ENCODE measurements at places on chromosomes 4 and X. TPM values are rescaled to one million over a fixed set of nuclear protein-coding genes. Genes with fewer than 3 reads are reported as not detected.

DNA sequence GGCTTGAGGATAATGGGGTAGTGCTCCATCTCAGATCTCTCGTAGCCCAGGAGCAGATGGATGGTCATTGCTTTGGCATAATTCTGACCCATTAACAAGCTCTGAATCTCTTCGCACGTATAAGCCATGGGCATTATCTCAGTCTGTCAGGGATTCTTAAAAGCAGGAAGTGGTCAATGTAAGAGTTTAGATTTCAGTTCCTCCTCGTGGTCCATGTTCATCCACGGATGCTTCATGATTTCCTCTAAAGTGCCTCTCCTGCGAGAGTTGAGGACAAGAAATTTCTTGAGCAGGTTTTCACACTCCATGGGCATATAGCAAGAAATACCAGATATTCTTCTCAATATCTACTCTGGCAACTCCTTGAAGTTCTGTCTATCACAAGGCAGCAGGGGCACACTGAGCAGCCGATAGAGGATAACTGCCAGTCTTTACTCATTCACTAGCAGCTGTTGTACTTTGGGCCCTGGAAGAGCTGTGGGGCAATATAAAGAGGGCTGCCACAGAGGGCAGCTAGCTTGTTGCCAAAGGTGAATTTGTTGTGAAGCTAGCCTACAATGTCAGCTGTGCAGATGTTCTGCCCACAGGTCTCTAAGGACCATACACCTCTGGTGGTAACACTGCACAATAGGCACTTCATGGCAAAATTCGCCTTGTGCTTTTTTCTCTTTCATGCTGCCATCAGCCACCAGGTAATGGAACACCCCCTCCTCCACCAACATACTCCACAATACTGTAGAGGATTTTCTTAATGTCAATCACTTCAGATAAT lies 52.0 kb upstream of the WDR17 start:
- no peak overlapping the region for H3K4me3 ChIP-seq
- no peaks in the 10 kb centered on the region for H3K4me1 ChIP-seq
- DNase-seq, result no peak

The GC gene
- not detected for total RNA-seq

The MAML3 gene
- 3.7 TPM for total RNA-seq

The MAGEA4 gene
- not detected for total RNA-seq

DNA sequence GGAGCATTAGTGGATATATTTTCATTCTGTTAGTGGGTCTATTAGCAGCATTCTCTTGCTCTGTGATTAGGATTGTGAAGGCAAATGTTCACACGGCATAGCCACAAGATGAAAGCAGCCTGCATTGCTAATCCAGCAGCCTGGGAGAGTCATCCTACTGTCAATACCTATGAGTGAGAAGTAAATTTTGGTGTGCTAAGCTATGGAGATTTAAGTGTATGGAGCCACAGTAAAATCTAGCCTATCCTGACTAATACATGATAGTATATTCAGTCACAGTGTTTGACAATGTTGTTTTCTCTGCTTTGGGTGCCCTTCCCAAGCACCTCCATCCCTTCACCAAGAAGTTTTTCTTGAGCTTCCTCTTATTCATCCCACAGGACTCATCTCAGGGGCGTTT lies 47.2 kb upstream of the TMPRSS11F start:
- H3K27me3 ChIP-seq, result no peaks in the 10 kb centered on the region
- DNase-seq, result no peak
- no peak overlapping the region for H3K27ac ChIP-seq
- no peaks in the 10 kb centered on the region for H3K36me3 ChIP-seq
- H3K4me3 ChIP-seq, result no peak overlapping the region
- no peaks in the 10 kb centered on the region for H3K4me1 ChIP-seq

The ASB9 gene
- total RNA-seq, result not detected

DNA sequence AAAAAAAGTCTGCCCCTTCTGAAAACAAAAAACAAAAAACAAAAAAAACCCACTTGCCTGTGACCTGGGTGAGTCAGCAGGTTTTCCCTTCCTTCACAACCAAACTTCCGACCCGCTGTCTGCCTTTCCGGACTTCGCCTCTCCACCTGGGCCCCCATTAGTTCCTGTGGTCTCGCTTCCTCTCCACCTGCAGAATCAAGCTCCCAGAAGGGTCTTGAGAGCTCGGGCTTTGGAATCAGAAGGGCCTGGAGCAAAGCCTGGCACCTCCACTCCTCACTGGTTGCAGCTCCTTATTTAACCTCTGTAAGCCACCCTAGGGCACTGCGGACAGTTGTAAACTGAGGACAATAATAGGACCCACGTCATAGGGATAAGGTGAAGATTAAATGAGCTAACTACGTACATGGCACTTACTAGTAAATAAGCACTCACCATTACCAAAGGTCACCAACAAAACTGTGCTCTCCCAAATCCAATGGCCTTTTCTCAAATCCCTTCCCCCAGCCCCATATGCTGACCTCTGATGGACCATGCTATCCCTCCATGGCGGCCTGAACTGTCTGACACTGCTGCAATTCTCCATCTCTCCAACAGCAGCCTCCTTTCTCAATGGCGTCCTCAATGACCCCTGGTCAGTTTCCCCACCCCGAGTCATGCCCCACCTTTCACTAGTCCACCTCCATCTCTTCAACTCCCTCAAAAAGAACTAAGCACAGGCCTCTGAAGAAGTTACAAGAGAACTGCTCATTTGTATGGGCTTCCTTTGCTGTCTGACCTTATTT lies 64.2 kb downstream of the IRF2 start:
- H3K27me3 ChIP-seq, result no peaks in the 10 kb centered on the region
- H3K27ac ChIP-seq, result peak overlapping the region; percentile 19
- peaks cover 40% of the 10 kb centered on the region for H3K36me3 ChIP-seq
- H3K4me3 ChIP-seq, result no peak overlapping the region
- H3K4me1 ChIP-seq, result peaks cover 49% of the 10 kb centered on the region

DNA sequence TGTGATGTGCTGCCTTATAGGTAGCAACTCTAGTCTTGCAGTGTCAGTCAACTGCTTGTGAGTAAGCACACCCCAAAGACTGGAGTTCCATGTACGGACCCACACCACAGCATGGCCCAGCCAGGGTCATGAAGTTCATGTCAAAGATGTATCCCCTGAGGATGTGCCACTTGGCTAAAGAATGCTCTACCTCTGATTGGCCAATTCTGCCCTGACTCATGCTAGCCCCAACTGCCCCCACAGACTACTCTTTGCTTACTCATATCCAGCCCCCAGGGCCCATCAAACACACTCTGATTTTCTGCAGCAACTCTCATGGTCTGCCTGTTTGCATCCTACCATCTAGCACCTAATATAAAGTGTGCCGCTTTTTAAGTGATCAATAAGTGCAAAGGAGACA lies 62.5 kb downstream of the CHRDL1 start:
- no peak for DNase-seq
- H3K4me1 ChIP-seq, result no peaks in the 10 kb centered on the region
- no peak overlapping the region for H3K4me3 ChIP-seq
- H3K27me3 ChIP-seq, result no peaks in the 10 kb centered on the region
- no peak overlapping the region for H3K27ac ChIP-seq

The TLR3 gene
- 2.1 TPM for total RNA-seq

The PFKFB1 gene
- 0.78 TPM for total RNA-seq

DNA sequence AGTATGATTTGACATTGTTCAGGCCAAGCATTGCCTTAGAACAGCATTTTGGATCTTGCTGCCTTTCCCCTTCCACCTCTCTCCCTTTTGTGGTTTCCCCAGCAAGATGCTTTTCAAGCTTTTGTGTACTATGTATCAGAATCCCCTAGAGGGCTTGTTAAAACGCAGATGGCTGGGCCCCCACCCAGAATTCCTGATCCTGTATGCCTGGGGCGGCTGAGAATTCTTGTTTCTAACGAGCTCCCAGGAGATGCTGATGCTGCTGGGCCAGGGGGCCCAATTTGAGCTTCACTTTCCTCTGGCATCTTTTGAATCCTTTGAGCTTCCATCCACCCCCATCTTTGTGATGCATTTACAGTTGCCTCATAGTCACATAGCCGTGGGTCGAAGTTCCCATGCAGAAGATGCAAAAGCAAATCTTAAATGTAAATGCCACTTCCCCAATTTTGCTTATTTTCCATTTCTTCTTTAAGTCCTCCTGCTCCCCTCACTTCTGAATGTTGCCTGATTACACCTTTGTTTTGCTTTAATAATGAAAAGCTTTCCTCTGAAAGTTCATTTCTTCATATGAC lies 18.5 kb downstream of the HCCS start:
- H3K4me3 ChIP-seq, result no peak overlapping the region
- no peaks in the 10 kb centered on the region for H3K4me1 ChIP-seq
- H3K36me3 ChIP-seq, result no peaks in the 10 kb centered on the region
- H3K27me3 ChIP-seq, result no peaks in the 10 kb centered on the region
- DNase-seq, result no peak

GRCh38 chr4:183342541-183343533 lies 20.6 kb upstream of the CLDN24 start:
- no peaks in the 10 kb centered on the region for H3K36me3 ChIP-seq
- DNase-seq, result no peak
- no peaks in the 10 kb centered on the region for H3K4me1 ChIP-seq
- no peaks in the 10 kb centered on the region for H3K27me3 ChIP-seq
- no peak overlapping the region for H3K4me3 ChIP-seq
- H3K27ac ChIP-seq, result no peak overlapping the region

- no peak overlapping the region for H3K4me3 ChIP-seq
- no peaks in the 10 kb centered on the region for H3K4me1 ChIP-seq
- no peaks in the 10 kb centered on the region for H3K36me3 ChIP-seq
- DNase-seq, result no peak
- H3K27ac ChIP-seq, result no peak overlapping the region
These were observed 53.0 kb upstream of the SOD3 start for GRCh38 chr4:24742335-24742734.

GRCh38 chrX:80511969-80512760 lies 91.9 kb downstream of the TENT5D start:
- H3K27ac ChIP-seq, result no peak overlapping the region
- H3K27me3 ChIP-seq, result no peaks in the 10 kb centered on the region
- H3K4me3 ChIP-seq, result no peak overlapping the region
- DNase-seq, result no peak
- H3K36me3 ChIP-seq, result no peaks in the 10 kb centered on the region
- H3K4me1 ChIP-seq, result no peaks in the 10 kb centered on the region

- no peaks in the 10 kb centered on the region for H3K36me3 ChIP-seq
- H3K27ac ChIP-seq, result no peak overlapping the region
- no peaks in the 10 kb centered on the region for H3K27me3 ChIP-seq
- H3K4me3 ChIP-seq, result no peak overlapping the region
- no peaks in the 10 kb centered on the region for H3K4me1 ChIP-seq
These were observed 42.9 kb downstream of the ALPK1 start for GRCh38 chr4:112340023-112340422.

- peak overlapping the region; percentile 74 for H3K4me3 ChIP-seq
- H3K27ac ChIP-seq, result peak overlapping the region; percentile 89
- H3K36me3 ChIP-seq, result peaks cover 3% of the 10 kb centered on the region
These were observed 544 bp downstream of the HERC3 start for GRCh38 chr4:88592600-88593448.

GRCh38 chrX:148389629-148390028 lies 110.8 kb upstream of the AFF2 start:
- H3K36me3 ChIP-seq, result no peaks in the 10 kb centered on the region
- H3K27ac ChIP-seq, result no peak overlapping the region
- H3K4me1 ChIP-seq, result no peaks in the 10 kb centered on the region

DNA sequence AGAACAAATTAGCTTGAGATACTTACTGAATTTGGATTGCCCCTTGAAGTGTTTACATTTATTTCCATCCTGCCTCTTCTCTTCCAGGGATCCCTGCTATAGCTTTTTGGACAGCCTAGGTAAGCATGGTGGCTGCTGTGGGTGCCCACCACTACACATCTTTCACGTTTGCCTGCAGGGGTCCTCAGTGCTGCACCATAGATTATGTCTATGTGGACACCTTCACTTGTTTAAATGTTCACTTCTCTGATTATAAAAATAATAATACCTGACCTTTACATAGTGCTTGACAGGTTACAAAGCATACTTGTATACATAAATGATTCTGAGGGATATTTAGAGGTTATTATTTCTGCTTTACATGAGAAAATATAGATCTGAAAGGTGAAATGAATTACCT lies 67.9 kb upstream of the SLC4A4 start:
- peak; percentile 10 for DNase-seq
- H3K4me1 ChIP-seq, result peaks cover 13% of the 10 kb centered on the region
- no peak overlapping the region for H3K4me3 ChIP-seq

DNA sequence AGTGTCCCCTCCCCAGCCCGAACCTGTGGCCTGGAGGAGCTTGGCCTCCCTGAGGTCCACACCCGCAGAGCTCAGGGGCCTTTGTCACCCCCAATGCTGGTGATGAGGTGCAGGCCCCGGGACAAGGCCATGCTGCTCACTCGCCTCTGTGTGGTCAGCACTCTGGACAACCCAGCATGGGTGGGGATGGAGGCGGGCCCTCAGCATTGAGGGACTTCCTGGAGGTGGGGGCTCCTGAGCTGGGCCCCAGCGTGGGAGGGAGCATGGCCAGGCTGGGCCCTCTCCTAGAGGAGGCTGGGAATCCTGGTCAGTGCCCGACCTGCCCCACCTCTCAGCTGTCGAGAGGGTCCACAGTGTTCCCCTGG lies 30.6 kb downstream of the TACC3 start:
- no peaks in the 10 kb centered on the region for H3K36me3 ChIP-seq
- H3K4me3 ChIP-seq, result no peak overlapping the region
- no peak for DNase-seq

DNA sequence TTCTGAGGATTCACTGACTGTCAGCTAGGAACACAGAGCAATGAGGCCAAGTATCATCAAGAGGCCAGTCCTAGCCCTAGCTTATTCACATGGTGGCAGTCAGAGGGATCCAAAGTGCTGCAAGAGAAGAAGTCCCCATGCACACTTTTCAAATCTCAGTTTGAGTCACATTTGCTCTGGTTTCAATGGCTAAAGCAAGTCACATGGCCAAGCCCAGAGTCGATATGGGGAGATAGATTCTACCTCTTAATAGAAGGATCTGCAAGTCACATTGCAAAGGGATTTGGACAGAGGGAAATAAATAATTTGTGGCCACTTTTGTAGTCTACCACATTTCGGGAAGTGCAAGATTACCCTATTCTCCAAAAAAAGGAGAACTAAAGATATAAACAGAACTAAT lies 3.7 kb upstream of the LCORL start:
- H3K4me3 ChIP-seq, result no peak overlapping the region
- H3K36me3 ChIP-seq, result no peaks in the 10 kb centered on the region
- peaks cover 13% of the 10 kb centered on the region for H3K4me1 ChIP-seq

The NUDT10 gene
- total RNA-seq, result not detected

DNA sequence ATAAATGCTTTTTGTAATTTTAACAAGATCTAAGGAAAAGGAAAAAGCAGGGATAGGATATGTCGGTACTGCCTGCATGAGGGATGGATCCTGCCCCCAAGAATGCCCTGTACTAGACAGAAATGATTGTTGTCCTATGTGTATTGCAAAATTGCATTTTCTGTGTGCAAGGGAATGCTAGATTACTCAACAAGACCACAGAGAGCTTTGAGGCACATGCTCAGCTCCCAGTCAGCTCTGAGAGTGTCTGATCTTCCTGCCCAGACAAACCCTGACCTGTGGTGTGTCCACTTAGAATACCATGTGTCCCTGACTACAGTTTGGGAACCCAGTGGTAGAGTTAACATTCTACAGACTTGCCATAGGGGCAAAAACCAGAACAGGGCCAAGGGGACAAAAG lies 129.2 kb upstream of the PAK3 start:
- no peak for DNase-seq
- no peak overlapping the region for H3K27ac ChIP-seq
- H3K4me1 ChIP-seq, result no peaks in the 10 kb centered on the region
- no peaks in the 10 kb centered on the region for H3K36me3 ChIP-seq
- no peak overlapping the region for H3K4me3 ChIP-seq

GRCh38 chrX:138128027-138128671 lies 562.2 kb downstream of the ZIC3 start:
- no peaks in the 10 kb centered on the region for H3K4me1 ChIP-seq
- no peak for DNase-seq
- H3K27me3 ChIP-seq, result no peaks in the 10 kb centered on the region
- no peak overlapping the region for H3K27ac ChIP-seq
- no peaks in the 10 kb centered on the region for H3K36me3 ChIP-seq
- no peak overlapping the region for H3K4me3 ChIP-seq

Measured in CD4-positive, alpha-beta memory T cell (primary cell).